ENCODE measurements at places on chromosomes 12 and 14.

GRCh38 chr12:107221913-107222312 lies 128.6 kb upstream of the CRY1 start:
- DNase-seq = no peak

- DNase-seq = no peak
Observed at GRCh38 chr12:88946372-88946997, 366.2 kb upstream of the KITLG start.

- DNase-seq = no peak
Observed at GRCh38 chr12:52806169-52806811, 7.6 kb downstream of the KRT4 start.

DNA sequence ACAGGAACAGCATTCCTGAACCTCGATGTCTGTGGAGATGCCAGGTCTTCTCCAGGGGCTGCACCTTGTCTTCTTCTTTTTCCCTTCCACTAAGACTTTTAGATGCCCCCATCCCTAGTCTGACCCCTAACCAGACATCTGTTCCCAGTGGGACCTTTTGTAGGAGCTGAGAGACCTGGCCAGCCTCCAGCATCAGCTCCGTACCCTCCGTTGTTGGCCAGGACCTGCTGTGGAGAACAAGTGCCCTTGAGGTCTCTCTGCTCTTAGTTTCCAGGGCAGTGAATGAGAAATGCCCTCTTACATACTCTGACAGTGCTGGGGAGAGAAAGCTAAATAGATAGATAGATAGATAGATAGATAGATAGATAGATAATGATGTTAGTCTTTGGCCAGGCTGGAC lies 16.8 kb upstream of the SDR39U1 start:
- DNase-seq = no peak

GRCh38 chr12:92539976-92540781 lies 162.6 kb upstream of the PLEKHG7 start:
- no peak for DNase-seq

DNA sequence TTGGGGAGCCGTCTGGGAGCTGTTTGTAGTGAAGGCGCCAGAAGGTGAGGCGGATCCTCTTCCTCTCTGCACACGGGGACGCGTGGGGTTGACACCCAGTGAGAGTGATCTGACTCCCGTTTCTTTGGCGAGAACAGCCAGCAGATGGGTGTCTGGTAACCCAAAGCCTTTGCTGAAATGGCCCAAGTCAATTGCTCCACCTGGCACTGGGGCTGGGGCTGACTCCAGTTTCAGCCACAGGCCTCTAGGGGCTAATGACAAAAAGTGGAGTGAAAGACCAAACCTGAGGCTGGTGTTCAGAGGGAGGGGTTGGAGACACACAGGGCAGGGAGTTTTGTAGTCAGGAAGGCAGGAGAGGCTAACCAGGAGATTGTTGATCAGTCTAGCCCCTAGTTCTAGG lies 87.0 kb downstream of the FRMD6 start:
- no peak for DNase-seq

DNA sequence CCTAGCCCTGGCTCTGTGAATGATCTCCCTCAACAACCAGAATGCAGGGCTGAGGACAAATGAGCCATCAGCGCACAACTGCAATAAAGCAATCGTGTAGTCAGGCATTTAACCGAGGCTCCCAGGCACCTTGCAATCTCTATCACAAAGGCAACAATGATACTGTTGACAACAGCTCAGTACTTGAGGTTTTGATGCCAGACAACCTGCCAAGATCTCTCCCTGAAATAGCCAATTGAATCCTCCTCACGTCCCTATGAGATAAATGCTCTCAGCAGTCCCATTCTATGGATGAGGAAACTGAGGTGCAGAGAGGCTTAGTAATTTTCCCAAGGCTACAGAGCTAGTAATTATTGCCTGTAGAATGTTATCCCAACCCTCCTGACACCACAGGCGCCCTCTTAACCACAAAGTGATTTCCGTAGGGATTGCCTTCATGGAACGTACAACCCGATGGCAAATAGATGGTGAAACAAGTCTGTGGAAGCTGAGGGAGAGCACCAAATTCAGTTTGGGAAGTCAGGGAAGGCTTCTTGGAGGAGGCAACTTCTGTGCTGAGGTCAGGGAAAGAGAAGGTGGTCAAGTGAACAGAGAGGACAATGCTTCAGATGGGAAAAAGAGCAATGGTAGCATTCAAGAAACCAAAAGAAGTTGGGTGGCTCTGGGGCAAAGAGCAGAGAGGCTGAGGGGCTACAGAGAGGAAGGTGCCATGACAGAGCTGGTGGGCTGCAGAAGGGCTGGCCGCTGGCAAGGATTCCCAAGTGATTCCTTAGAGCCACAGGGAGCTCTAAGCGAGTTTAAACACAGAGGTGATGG lies 12.6 kb downstream of the SERPINA3 start:
- no peak for DNase-seq
